ENCODE measurements at places on chromosomes 11 and 22.
A peak's percentile ranks its signal among the peaks of the same experiment; 100 is the strongest.

GRCh38 chr11:45485070-45485707, 180.2 kb downstream of the CHST1 start:
- peak; percentile 17 for DNase-seq

- DNase-seq, result no peak
These were observed 66.9 kb upstream of the SLC22A12 start for GRCh38 chr11:64524158-64524527.

- DNase-seq, result no peak
These were observed 380.6 kb downstream of the BRD1 start for GRCh38 chr22:49446759-49447710.

GRCh38 chr22:28736301-28737155, 5.1 kb downstream of the CHEK2 start:
- no peak for DNase-seq

DNA sequence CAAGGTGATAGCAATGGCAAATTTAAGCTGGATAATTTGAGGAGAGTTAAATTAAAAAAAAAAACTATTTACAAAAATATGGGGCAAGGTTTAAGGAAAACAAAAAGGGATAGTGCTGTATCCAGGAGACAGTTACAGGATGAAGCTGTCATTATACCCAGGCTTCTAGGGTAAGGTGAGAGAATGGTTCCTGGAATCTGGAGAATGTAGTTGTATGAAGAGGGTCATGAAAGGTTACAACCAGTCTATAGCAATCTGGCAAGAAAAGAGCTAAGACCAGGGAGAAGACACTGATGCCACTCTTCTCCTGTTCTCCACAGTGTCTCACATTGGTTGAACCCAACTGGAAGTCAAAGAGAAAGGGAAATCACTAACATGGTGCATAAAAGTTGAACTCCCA, 144.9 kb downstream of the SOX6 start:
- DNase-seq, result no peak

- DNase-seq, result no peak
These were observed 4.2 kb downstream of the RAB3IL1 start for GRCh38 chr11:61912991-61913698.

DNA sequence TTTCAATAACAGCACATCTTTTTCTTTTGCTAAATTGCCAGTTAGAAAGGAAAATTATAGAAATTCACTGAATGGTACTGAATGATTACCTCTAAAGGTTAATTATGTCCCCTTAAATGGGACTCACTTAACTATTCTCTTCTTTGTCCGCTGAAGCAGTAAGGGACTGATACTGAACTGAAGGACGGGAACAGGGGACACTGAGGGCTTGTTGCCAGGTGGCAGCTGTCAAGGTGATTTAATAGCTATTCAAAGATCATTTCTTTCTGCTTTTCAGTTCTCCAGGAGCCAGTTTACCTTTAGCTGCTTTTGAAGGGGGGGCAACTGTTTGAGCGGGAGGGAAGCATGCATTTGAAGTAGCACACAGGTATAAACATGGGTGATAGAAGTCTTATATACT, 325.4 kb upstream of the CCDC90B start:
- no peak for DNase-seq

DNA sequence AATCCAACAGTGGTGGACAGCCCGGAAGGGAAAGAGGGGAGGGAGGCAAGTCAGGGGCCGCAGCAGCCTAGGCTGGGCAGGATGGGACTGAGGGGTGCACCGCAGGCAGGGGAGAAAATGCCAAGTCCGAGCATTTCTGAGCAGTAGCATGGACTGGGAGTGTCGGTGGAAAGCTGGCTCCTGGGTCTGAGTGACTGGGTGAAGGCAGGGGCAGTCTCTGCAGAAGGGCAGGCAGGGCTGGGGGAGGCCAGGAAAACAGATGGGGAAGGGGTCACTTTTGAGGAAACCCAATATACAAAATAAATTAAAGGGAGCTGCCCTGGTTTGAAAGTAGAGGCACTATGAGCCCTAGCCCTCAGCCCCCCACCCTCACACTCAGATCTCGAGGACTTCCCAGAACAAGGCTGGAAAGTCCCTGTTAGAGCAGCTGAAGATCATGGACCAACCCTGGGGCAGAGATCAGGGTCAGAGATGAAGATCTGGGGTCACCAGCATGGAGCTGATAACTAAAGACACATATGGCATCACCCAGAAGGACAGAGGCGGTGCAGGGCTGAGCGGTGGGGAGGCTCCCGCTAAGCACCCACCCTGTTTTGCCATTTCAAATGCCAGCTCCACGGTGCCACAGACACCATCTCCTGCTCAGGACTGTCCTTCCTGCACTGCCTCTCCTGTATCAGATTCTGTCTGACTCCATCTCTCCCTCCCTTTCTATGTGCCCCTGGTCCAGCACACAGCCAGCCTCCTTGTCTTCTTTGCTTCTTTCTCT, 32.4 kb upstream of the ETS1 start:
- DNase-seq, result no peak

- DNase-seq, result no peak
These were observed 6.5 kb downstream of the MRPL23 start for GRCh38 chr11:1953489-1954266.

DNA sequence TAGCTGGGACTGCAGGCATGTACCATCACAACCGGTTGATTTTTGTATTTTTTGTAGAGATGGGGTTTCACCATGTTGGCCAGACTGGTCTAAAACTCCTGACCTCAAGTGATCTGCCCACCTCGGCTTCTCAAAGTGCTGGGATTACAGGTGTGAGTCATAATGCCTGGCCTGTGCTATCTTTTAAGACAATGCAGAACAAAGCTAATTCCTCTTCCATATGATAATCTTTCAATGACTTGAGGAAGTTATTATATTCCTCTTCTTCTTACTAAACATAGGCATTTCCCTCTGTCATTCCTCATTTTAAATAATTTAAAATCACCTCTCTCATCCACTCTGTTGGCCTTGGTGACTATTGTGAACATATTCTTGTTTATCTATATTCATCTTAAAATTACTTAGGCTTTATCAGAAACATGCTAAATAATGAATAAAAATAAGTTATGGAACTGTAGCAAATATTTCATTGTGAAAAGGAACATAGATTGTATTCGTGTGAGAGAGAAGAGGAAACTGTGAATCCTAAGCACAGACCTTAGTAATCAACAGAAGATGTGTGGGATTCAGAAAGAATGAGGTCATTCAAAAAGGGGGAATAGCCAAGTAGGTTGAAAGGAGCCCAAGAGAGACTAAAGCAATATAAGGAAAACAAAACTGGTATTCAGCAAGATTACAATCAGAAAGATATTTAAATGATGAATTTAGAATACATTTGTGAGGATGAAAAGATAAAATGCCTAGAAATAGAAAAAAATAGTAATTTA, 269.4 kb downstream of the TTC28 start:
- DNase-seq, result peak; percentile 69

Measured in fibroblast of skin of scalp (primary cell).